ENCODE measurements at places on chromosomes 13 and 19.
A peak's percentile ranks its signal among the peaks of the same experiment; 100 is the strongest.

GRCh38 chr13:31361673-31362072, 161.9 kb downstream of the B3GLCT start:
- DNase-seq = no peak

- peak; percentile 91 for DNase-seq
These were observed 21.3 kb downstream of the HCN2 start for GRCh38 chr19:610801-611480.

GRCh38 chr13:88979465-88980175, 1308.4 kb downstream of the SLITRK5 start:
- peak; percentile 5 for DNase-seq

- no peak for DNase-seq
These were observed 1117.2 kb upstream of the SPRY2 start for GRCh38 chr13:81458170-81458569.

DNA sequence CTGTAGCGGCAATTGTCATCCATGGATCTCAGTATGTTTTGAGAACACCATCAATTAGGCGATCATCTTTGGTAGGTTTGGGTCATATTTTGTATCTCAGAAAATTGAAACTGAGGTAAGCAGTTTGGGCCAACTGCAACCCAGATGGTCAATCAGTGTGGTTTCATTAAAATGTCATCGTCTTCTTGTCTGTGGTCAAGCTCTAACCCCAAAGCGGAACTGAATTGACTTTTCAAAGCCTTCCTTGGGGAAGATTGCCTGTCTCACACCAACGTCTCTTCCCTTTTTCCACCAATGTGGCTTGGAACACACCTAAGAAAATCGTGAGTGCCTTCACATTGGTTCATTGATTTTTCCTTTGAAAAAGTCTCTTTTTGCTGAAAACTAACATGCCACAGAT, 56.3 kb upstream of the UBAC2 start:
- no peak for DNase-seq

DNA sequence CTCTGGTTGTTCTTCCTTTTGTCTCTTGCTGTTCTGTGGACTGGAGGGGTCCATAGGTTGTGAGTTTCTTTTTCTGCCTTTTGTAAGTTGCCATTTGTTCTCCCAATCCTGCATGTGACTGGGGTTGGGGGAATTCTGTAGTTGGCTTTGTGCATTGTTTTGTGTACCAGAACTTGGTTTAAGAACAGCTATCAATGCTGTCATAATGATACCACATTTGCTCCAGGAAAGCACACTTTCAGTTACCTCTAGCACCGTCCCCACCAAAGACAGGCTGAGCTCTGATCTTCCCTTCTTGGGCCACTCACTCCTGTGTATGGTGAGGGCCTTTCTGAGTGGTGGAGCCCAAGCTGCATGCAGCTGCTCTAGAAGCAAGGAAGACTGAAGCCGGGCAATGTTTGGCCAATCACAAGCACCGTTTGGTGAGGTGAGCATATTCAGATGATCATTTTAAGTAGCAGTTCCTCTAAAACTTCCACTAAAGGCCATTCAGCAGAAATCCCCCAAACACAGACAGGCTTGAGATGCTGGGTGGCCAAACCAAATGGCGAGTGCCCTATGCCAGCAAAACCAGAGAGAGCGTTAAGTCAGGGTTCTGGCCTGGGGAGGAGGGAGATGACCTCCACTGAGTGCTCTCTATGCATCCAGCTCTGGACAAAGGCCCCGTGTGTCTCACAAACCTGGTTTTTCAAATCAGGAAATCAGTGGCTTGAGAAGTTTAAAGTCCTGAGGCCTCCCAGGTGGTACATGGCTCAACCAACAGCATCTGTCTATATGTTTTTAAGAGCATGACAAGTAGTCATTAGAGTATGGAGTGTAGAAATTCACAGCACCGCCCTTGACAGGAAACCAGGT, 120.7 kb upstream of the SPATA13 start:
- no peak for DNase-seq

DNA sequence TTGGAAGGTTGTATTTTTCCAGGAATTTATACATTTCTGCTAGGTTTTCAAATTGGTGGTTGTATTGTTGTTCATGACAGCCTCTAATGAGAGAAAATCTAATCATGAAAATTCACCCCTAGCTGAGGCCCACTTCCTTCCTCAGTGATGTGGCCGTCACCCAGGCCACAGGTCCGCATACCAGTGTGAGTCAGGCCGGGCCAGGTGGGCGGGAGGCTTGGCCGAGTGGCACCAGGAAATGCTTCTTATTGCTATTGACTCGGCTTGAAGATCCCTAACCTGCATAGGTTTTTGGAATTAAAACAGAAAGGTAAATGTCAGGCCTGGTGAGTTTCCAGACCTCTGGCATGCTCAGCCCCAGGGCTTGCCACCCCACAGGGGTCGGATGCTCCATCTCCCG, 88.7 kb downstream of the SCGB2B2 start:
- DNase-seq = no peak

DNA sequence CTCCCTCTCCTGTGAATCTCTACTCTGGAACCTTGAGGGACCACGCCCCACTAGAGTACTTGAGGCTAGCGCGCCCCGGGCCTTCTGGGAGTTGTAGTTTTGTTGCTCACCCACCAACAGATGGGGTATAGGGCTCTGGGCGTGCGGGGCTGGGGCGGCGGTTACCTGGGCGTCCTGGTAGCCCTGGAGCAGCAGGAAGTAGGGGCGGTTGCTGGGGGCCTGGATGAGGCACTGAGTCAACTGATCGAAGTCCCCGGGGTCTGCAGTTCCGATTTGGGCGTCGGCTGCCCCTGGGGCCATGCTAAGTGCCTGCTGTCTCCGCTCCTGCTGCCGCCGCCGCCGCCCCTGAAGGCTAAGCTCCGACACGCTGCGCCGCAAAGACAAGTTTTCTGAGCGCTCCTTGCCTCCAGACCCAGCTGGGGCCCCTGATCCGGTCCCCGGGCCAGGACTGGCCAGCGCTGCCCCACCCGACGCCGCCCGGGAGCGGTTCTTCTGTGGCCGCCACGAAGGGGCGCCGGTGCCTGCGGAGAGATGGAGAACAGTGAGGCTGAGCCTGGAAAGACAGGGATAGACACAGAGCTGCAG, 5.3 kb downstream of the RASIP1 start:
- no peak for DNase-seq

DNA sequence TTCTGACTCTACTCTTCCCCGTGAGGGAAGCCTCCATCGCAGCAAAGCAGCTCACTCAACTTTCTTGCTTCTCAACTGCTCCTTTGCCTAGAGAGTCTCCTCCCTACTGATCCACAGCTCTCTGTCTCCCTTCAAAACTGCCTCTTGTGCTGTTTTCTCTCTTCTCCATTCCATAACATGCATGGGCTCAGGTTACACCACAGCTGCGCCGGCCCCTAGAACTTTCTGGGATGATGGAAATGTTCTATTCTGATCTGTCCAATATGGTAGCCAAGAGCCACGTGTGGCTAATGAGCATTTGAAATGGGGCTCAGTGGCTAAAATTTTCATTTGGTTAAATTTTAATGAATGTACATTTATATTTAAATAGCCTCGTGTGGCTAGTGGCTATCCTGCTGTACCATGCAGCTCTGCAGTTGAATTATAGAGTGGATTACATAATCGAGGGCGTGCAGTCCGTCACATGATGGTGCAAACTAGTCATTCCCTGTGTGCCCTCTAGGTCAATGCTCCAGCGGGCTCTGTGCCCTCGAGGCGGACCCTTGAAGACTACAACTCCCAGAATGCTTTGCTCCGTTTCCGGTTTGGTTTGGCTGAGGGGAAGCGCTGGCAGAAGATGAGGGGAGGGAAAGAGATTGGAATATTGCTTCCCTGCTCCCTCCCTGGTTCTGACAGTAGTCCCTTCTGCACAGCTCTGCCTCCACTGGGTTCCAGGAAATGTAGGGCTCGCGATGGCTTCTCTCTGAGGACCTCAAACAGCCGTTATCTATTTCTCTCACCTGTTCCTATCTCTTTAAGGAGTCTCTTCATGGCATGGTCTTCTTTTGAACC, 109.8 kb downstream of the CACNA1A start:
- DNase-seq = peak; percentile 42

GRCh38 chr13:77732287-77732686, 34.8 kb downstream of the SLAIN1 start:
- DNase-seq = no peak

GRCh38 chr19:27887946-27888345, 1325.0 kb downstream of the UQCRFS1 start:
- DNase-seq = no peak

GRCh38 chr13:103288114-103288513, 221.9 kb upstream of the SLC10A2 start:
- DNase-seq = no peak

GRCh38 chr13:95530178-95530577, 22.3 kb upstream of the CLDN10 start:
- no peak for DNase-seq

DNA sequence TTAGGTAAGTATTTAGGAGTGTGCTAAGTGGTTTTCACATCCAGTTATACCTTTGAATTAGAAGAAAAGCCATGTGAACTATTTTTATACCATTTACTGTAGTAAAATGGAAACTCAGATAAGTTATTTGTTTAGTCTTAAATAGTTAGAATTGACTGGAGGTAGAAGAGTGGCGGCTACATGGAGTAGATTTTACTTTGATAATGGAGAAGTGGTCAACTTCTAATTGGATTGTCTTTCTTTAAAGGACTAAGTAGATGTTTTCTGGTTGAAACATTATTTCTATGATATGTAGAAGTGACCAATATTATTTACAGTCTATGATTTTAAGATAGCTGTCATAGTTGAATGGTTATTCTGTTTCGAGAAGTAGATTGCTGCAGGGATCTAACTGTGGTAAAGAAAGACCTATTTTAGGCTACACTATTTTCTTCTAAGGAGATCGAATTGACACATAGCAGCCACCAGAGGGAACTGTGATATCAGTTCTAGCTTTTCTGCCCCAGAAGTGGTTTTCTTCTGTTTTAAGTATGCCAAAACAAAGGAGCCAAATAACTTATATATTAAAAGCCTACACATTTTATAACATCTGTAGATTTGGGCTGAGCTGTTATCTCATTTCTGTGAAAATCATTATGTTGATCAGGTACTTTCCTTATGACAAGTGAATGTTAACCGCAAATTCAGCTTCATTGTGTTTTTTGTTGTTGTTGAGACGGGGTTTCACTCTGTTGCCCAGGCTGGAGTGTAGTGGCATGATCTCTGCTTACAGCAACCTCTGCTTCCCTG, 26.1 kb downstream of the ZMYM2 start:
- DNase-seq = peak; percentile 43

DNA sequence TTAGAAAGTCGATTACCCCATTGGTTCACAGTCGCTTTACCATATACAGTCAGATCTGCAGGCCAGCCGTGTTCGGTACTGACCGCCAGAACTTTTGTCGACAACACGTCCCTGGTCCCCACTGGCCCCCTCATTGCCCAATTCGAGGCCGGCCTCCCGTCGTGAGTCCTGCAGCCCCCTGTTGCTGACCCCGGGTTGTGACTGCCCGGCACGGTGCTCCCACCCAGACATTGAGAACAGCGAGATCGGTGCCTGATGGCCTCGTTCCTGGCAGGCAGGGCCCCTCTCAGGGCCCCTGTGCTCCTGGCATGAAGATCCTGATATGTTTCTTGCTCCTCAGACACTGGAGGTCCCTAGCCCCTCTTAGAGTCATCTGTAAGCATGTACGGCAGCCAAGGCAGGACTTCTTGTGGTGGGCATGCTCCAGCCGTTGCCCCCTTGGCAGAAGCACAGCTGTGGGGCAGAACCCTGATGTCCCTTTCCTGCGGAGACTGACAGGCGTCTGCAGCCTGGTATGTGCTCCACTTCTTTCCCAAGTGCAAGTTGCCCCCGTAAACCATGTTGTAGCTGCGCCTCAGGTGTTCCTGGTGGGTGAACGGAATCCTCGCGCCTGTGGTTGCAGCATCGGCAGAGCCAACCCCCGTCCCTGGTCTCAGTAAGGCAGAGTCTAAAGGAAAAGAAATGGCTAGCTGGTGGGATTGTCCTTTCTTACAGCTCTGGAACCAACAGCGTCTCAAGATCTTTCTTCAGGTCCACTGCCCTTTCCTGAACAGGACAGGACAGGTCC, 123.2 kb upstream of the SPACA7 start:
- DNase-seq = no peak

DNA sequence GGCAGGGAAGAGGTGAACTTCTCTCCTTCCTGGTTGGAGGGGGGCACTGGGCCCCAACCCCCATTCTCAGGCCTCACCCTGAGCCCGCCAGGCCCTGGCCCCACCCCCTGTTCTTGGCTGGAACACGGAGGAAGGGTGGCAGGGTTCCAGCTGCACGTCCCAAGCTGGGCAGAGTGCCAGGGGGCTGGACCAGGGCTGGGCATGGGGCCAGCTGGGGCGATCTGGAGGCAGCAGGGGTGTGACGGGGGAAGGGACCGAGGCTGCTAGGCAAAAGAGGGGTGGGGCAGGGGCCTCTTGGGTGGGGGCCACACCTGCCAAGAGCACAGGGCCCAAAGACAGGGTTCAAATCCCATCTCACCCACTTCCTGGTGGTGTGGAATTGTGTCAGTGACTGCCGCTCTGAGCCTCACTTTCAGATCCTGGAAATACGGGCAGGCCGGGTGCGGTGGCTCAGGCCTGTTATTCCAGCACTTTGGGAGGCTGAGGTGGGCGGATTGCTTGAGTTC, 2.2 kb downstream of the HIF3A start:
- DNase-seq = no peak

DNA sequence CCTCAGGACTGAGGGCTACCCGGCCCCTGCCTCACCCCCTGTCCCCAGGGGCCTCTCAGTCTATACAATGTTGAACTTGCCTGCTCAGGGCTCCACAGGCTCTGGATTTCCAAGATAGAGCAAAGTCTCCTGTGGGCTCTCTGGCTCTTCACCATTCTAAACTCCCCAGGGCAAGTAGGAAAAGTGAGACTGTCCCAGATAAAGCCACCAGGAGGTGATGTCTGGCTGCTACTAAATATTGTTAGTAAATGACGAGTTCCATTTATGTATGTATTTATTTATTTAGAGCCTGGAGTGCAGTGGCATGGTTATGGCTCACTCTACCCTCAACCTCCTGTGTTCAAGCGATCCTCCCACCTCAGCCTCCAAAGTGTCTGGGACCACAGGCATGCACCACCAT, 73.6 kb upstream of the SIAH3 start:
- no peak for DNase-seq

DNA sequence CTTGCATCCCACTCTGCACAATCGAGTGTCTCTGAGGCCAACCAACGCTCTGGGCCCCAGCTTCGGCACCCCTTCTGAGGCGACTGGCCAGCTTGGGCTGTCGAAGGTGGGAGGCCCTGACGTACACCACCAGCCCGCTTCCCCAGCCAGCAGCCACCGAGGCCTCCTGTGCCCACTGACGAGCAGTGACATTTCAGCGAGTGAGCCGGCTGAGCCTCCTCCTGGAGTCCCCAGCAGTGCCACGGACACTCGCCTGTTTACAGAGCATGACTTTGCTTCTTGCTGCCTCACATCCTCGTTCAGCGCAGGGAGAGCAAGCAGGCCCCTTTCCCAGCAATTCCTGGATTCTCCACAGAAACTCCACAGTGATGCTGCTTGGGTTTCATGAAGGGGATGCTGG, 240.2 kb upstream of the MAB21L1 start:
- no peak for DNase-seq

GRCh38 chr13:85828094-85828684, 29.0 kb upstream of the SLITRK6 start:
- peak; percentile 6 for DNase-seq

GRCh38 chr19:30085394-30085793, 143.4 kb downstream of the URI1 start:
- no peak for DNase-seq

GRCh38 chr13:51041126-51041525, 69.9 kb downstream of the C13orf42 start:
- no peak for DNase-seq
